Right ventricle myocardium superior (tissue), 1 donor: ENCODE measurements at places on chromosomes 13 and 19. TPM values are rescaled to one million over a fixed set of nuclear protein-coding genes. Genes with fewer than 3 reads are reported as not detected.

DNA sequence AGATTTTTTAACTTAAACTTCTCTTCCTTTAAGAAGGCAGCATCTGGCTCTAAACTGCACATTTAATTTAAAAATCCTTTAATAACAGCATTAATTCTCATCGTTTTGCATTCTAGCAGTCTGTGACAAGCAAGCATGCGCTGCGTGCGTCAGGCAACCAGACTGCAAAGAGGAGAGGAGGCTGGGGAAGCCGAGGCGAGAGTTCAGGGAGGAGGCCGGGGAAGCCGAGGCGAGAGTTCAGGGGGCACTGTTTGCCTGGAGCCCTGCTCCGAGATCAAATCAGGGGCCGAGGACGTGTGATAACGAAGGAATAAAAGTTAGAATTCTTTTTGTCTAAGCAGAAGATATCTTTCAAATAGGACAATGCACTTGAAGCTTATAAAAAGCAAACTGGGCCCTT is 435.7 kb downstream of the EFNB2 start:
- DNase-seq: no peak

TDRD3 gene
- total RNA-seq: 38.4 TPM

- no peak for DNase-seq
Measured at GRCh38 chr13:32134241-32135055, 102.9 kb downstream of the FRY start.

GRCh38 chr13:110580800-110581199 is 19.3 kb upstream of the RAB20 start:
- no peak for DNase-seq

PTH2 gene
- total RNA-seq: not detected

GRCh38 chr19:11238781-11239376 is 540 bp upstream of the ANGPTL8 start:
- DNase-seq: no peak

DNA sequence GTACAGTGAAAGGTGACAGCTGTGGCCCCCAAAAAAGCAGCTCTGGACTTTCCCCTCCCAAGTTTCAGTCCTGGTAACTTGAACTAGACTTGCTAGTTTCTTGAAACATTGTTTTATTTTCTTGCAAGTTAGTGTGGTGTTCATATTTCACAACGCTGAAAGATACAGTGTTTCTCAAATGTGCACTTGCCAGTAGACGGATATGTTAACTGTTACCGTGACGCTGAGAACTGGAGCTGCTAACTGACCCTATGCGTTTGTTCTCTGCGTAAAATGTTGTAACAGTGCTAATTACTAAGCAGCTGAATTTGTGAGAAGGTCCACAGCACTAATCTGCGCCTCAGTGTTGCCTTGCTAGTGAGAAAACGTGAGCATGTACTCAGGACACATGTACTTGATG is 79.6 kb downstream of the GGACT start:
- no peak for DNase-seq

ZNF763 gene
- 3.7 TPM for total RNA-seq

GRCh38 chr13:46684287-46685001 is 112.5 kb downstream of the ESD start:
- DNase-seq: no peak

MTUS2 gene
- total RNA-seq: 118 TPM

TDRD12 gene
- total RNA-seq: not detected

GRCh38 chr13:101572456-101572855 is 120.0 kb downstream of the ITGBL1 start:
- DNase-seq: no peak

GRCh38 chr19:48239120-48239519 is 16.6 kb downstream of the CARD8 start:
- DNase-seq: no peak

DNA sequence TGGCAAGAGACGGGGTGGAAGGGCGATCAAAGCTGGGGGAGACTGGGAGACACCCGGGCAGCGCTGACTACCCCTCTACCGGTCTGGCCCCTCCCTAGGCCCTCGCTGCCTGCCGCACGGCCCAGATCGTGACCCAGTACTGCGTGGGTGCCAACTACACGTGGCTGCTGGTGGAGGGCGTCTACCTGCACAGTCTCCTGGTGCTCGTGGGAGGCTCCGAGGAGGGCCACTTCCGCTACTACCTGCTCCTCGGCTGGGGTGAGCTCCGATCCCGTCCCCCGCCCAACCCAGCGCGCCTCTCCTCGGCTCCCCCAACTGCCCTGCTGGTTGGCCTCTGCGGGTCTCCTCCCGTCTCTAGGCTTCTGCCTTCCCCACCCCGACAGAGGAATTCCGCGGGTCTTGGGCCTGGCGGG is 8.8 kb downstream of the GIPR start:
- DNase-seq: no peak

- peak; percentile 1 for DNase-seq
Measured at GRCh38 chr19:29393915-29394460, 131.8 kb upstream of the VSTM2B start.

SGCG gene
- total RNA-seq: 77.5 TPM

AMER2 gene
- not detected for total RNA-seq

ANKRD10 gene
- total RNA-seq: 45.3 TPM

DNA sequence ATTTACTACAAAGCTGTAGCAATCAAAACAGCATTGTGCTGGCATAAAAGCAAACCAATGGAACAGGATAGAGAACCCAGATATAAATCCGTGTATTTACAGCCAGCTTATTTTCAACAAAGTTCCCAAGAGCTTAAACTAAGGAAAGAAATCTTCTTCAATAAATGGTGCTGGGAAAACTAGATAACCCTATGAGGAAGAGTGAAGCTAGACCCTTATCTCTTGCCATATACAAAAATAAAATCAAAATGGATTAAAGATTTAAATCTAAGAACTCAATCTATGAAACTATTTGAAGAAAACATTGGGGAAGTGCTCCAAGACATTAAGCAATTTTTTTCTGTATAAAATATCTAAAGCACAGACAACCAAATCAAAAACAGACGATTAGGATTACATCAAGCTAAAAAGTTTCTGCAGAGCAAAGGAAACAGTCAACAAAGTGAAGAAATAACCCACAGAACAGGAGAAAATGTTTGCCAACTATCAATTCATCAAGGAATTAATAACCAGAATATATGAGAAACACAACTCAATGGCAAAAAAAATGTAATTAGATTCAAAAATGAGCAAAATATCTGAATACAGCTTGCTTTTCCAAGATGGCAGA is 480.7 kb downstream of the LMO7 start:
- DNase-seq: no peak

ZNF541 gene
- total RNA-seq: 0.35 TPM

DNA sequence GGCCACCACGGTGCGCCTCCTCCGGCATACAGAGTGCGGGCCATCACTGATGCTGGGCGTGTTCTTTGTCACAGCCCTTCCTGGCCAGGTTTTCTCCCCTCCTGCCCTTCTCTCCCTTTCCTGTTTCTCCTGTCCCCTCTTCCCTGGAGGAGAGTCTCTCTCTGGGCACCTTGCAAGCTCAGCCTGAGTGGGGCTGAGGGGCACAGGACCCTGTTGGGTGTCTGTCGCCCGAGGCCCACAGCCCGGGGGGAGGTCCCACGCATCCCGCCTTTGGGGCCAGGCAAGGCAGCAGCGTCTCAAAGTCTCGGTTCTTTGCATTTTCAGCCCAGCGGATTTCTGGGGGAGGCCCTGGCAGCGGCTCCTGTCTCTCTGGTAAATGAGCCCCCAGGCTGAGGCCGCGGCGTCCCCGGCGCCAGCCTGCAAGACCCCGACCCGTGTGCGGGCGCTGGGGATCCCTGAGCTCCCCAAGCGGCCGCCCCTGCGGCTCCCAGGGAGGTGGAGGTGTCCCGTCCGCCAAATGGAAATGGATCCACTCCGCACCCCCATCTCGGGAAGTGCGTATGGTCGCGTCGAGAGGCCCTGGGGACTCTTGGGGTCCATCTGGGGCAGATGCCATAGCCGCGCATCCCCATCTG is 47.2 kb downstream of the COMP start:
- DNase-seq: no peak

DNA sequence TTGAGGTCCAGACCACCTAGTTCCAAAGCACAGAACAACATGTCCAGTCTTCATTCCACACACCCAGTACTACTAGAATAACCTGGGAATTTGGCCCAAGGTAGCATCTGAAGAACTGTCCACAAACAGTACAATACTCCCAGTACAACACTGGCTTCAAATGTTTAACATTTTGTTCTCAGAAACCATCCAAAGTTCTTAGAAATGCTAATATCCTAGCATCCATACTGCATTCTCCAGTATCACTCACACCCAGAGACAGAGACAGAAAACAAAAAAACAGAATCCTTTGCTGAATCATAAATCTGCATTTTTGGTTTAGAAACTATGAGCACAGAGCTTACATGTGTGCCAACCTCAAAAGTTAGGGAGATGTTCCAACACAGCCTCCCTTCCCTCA is 490.8 kb downstream of the FOXO1 start:
- DNase-seq: no peak

GRCh38 chr19:3283886-3284657 is 59.6 kb downstream of the CELF5 start:
- no peak for DNase-seq

DNA sequence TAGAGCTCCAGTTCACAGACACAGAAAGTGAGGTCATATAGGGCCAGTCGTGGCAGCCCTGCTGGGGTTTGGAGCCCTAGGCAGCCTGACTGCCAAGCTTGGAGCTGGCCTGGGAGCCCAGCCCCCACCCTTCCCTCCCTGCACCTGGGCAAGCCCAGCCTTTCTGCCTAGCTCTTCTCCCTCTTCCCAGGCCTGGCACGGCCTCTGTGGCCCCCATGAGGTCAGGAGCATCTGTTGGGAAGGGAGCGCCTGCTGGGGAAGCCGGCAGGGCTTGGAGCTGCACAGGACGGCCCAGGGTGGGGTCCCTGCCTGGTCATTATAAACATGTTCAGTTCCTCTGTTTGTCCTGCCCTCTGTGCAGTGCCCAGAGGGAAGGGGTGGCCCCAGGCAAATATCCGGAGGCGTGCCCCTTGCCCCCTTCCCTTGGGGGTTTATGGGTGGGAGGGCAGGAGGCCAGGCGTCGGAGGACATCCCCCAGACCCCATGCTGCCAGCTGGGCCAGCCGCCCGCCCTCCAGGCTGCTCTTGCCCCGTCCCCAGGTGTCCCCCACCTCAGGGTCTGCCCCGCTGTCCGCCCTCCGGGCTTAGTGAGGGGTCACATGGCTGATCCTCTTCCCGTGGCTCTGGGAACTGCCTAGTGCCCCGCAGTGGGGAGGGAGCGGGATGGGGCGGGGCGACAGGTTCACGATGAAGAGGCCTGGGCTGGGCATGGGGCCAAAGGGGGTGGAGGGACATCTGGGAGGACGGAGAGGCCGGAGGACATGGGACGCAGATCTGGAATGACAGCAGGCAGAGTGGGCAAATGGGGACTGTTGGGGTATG is 30.0 kb upstream of the NCCRP1 start:
- DNase-seq: peak; percentile 79
